ENCODE measurements at places on chromosomes 6 and 20.

GRCh38 chr6:140275725-140276124 lies 901.3 kb upstream of the CITED2 start:
- no peak for DNase-seq

- DNase-seq: peak; percentile 74
Measured at GRCh38 chr6:122789182-122790027, at the start of gene SMPDL3A. SMPDL3A (plus strand) TSS chr6:122789258; CDS start chr6:122789347, 89 bp downstream.

GRCh38 chr20:36865076-36865860 lies 10.7 kb upstream of the TLDC2 start:
- no peak for DNase-seq

GRCh38 chr20:35956616-35957015 lies 2.3 kb upstream of the SCAND1 start:
- no peak for DNase-seq

- peak; percentile 28 for DNase-seq
Measured at GRCh38 chr6:118740372-118740771, 89.0 kb upstream of the CEP85L start.

DNA sequence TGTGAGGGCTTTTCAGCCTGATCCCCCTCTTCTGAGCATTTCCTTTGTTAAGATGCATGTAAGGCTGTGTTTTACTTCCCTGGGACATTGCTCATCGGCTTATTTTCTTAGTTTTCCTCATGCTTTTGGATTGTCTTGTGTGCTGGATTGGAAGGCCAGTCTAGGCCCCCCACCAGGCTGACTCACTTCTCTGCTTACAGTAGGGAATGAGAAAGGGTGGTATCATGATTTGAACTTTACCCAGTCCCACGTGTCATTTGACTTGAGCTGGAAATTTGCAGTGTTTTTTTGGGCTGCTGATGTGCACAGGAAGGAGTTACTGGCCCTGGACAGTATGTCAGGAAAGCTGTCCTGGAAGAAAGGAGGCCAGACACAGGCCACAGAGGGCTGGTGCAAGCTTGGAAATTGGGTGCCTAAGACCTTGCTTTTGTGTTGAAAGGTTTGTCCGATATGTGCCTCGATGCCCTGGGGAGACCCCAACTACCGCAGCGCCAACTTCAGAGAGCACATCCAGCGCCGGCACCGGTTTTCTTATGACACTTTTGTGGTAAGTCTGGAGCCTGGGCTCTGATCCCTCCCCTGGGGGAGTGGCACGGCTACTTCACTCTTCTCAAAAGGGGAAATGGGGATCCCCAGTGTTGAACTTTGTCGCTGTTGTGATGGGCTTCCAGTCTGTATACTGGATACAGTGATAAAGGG lies 12.8 kb downstream of the RNF114 start:
- peak; percentile 99 for DNase-seq

DNA sequence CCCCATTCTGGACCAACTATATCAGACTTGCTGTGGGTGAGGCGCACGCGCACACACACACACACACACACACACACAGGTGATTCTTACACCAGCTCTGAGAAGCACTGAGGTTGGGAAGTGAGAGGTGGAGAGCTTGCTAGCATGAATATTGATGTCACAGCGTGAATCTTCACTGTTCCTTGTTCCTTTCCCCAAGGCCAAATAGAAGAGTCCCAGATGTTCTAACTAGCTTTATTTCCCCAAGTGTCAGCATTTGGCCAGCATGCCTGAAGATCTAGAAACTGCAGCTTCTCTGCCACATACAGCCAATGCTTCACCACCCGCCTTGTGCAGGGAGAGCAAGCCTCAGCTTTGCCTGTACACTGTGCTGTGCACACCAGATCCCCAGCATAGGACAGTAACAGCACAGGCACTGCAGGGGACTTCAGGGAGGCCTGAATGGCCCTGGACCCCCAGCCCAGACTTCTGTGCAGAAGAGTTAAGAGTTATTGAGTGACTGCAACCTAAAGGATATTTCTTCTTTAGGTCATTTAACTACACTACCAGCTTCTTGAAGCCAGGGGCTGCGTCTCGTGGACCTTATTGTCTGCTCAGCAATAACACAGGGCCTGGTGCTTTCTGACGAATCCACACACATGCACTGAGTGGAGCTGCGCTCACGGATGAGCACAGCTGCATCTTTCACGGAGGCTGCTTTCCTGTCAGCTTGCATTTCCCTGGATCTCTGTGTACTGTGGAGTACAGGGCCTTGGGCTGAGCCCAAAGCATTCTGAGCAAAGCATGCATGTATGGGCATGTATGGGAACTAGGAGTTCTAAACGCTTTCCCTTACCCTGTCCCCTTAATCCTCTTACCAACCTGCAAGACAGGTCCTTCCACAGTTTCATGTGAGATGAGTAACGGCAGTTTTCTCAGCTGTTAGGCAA lies 13.9 kb upstream of the CD93 start:
- DNase-seq: no peak

DNA sequence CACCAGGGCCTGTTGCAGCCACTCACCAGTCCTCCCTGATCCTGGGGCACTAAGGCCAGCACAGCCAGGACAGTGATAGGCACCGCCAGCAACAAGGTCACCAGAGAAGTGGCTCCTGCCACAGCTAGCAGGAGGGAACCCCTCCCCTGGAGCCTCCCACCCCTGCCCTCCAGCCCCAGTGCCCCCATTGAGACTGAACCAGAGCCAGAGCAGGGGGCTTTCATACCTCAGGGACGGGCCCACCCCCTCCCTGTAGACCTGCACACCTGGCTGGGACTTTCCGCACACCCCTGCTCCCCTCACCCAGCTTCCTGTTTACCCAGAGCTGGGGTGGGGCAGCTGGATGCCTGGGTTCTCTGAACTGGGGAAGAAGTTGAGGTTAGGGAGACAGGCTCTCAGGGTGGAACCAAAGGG lies at the start of gene LTB:
LTB (minus strand) TSS at position 195 of the 414 bp plus-strand sequence; CDS start at position 188, 7 bp downstream.
- DNase-seq: no peak

DNA sequence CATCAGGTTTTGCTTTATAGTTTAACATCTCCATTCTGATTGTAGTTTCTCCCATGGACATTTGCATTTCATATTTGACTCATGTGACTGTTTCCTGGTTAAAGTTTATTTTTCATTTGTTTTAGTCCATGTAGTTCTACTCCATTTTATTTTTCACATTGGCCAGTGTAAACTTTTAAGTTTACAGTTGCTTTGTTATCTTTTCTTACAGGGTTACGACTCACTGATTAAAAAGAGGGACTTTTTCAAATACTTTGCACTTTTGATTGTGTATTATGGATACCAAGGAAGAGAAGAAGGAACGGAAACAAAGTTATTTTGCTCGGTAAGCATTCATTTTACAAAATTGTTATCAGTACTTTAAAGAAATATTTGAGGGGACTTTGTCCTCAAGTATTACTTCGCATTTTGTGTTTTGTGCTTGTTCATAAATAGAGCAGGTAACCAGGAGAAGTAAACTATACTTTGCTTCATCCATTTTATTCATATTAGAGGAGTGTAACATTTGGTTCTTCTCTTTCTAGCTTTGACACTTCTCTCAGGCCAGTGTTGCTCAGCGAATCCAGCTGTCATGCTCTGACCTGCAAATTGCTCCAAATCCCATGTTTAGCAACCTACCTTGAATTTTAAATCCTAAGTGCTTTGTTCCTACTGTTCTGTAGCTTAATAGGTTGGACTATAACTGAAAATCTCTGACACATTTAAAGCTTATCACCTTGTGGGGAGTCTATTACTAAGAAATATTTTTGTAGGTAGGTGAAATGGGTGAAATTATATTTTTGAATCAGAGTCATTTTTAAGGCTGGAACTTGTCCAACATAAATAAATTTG lies 24.5 kb downstream of the NCOA7 start:
- no peak for DNase-seq

DNA sequence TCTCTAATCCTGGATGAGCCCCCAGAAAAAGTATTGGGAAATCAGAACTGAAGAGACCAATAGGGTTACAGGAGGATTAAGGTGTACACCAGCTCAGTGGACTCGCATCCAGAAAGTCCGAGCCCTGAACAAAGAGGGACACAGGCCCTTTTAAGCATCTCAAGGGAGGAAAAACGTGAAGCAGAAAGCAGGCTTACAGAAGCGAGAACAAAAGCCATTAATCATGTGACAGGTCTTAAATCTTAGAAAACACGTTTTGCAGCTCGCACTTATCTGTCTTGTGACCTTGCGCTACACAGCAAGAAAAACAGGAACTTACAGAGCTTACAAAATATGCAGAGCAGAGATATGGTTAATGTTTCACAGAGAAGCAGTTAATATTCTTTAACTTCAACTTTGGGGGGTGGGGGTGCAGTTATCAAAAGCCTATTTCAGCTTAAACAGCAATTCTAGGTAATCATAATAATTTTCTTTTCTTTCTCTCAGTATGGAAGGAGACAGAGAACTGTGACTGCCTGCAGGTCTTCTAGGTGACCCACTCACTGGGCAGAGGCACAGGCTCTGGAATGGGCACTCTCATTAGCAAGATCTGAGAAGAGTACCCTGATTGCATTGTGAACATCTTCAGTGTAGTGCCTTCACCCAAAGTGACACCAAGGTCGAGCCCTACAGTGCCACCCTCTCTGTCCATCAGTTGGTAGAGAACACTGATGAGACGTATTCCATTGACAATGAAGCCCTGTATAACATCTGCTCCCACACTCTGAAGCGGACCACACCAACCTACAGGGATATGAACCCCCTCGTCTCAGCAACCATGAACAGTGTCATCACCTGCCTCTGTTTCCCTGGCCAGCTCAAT lies 65.0 kb upstream of the MOCS1 start:
- no peak for DNase-seq

- DNase-seq: no peak
Measured at GRCh38 chr6:147226163-147226724, 22.0 kb downstream of the STXBP5 start.
